ENCODE measurements at places on chromosomes 6 and 20. TPM values are rescaled to one million over a fixed set of nuclear protein-coding genes. Genes with fewer than 3 reads are reported as not detected.

Gene ENPP3
- total RNA-seq, result not detected

Gene OOEP
- total RNA-seq, result not detected

Gene SLC13A3
- 2.5 TPM for total RNA-seq

Gene ESR1
- total RNA-seq, result not detected

Gene AGPAT4
- 3.8 TPM for total RNA-seq

Gene FNDC11
- 0.28 TPM for total RNA-seq

Gene PPIL6
- 0.18 TPM for total RNA-seq

Gene DEFB119
- total RNA-seq, result not detected

Gene PI16
- under 0.01 TPM for total RNA-seq

Gene AKAP12
- 176 TPM for total RNA-seq

Gene GPR63
- 0.36 TPM for total RNA-seq

Gene FARS2
- 28.9 TPM for total RNA-seq

Gene TFAP2A
- total RNA-seq, result 0.72 TPM

Gene KIF13A
- total RNA-seq, result 51.8 TPM

Gene ADGRF5
- total RNA-seq, result not detected

Gene CDSN
- total RNA-seq, result not detected

Gene LEMD2
- 26.5 TPM for total RNA-seq

Gene VGLL2
- total RNA-seq, result not detected

Gene CRISP1
- total RNA-seq, result not detected

Gene RGL2
- total RNA-seq, result 4.1 TPM

Gene TCF21
- 6.6 TPM for total RNA-seq

Gene ALDH8A1
- under 0.01 TPM for total RNA-seq

Gene NOX3
- not detected for total RNA-seq

Gene TNF
- total RNA-seq, result not detected

Gene SIRPG
- not detected for total RNA-seq

Gene OPRL1
- total RNA-seq, result 0.36 TPM

Gene GFRA4
- not detected for total RNA-seq

Gene VSTM2L
- 0.18 TPM for total RNA-seq

Gene SLC26A8
- not detected for total RNA-seq

Gene HLA-DMA
- total RNA-seq, result 2.3 TPM

Gene LKAAEAR1
- not detected for total RNA-seq

Gene CNR1
- not detected for total RNA-seq

Gene PACSIN1
- total RNA-seq, result not detected

Gene SSTR4
- total RNA-seq, result not detected

Gene DACT2
- total RNA-seq, result not detected

Gene HCRTR2
- total RNA-seq, result not detected

Gene TAB2
- 20.8 TPM for total RNA-seq

Gene ANKRD66
- total RNA-seq, result not detected
